IPS DF 6.9 (cell line): ENCODE measurements at places on chromosomes 11 and 22.

DNA sequence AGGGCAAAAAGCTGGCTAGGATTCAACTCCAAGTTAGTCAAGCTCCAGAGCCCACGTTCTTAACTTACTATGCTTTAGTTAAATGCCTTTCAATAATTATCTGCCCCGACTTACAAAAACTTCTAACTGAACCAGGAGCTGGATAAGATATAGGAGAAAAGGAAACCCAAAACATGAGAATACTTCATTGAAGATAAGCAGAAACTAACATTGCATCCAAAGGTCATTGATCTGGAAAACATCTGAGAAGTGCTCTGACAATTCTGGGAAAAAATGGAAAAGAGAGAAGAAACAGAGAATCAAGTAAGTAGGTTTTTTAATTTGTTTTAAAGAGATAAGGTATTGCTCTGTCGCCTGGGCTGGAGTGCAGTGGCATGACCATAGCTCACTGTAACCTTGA, 27.2 kb downstream of the ACAT1 start:
- DNase-seq: no peak

DNA sequence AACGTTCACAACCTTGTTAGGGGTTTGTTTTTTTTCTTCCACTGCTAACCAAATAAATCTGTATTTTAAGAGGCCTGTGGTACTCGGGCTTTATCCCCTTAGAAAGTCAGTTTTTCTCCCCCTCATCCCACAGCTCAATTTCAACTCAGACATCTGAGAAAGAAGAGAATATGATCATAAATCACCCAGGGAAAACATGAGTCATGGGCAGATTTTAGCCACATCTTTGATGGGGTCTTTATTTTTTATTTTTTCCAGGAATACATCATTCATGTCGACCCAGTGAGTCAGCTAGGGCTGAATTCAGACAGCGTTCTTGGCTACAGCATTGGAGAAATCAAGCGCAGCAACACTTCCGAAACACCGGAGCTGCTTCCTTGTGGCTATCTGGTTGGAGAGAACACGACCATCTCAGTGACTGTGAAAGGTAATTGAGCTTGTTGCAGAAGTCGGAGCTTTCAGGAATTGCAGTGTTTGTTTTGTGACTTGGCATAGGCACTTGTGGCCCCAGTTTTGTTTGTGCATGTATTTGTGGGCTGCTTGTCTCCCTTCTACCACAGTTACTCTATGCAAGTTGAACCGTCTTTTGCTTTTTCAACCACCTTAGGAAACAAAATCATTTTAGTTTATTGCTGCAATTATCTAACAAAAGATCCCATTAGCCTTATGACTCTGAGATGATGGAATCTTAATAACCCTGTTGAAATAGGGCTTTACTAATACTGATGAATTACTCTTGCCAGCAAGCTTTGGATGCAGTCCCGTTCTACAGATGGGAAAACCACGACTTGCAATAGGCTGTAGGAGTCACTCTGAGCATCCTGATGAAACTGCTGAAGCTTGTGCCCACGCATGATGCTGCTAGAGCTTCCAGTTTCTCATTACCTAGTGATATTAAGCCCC, 62.7 kb downstream of the DBX1 start:
- no peak for DNase-seq

DNA sequence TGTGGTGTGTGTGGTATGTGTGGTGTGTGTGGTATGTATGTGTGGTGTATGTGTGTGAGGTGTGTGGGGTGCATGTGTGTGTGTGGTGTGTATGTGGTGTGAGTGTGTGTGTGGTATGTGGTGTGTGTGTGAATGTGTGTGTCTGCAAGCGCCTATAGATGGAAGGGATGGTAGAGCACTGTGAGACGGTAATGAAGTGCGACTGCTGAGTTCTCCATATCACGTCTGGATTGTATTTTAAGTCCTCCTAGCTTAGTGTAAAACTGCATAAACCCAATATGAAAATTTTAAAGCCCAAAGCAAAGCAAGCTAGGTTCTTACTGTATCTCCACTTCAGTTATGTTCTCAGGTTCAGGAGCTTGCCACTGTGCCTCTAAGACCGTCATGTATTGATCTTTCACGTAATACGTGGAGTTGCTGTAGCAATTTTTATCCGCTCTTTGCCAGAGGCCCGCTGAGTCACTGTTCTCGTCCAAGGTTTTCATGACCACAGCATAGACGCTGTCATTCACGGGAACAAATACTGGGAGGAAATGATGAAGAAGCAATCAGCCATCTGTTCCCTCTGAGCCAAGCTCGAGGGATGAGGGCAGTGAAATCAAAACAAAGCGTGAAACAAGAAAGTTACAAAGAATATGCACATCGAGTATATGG, 5.5 kb downstream of the PLET1 start:
- no peak for DNase-seq

DNA sequence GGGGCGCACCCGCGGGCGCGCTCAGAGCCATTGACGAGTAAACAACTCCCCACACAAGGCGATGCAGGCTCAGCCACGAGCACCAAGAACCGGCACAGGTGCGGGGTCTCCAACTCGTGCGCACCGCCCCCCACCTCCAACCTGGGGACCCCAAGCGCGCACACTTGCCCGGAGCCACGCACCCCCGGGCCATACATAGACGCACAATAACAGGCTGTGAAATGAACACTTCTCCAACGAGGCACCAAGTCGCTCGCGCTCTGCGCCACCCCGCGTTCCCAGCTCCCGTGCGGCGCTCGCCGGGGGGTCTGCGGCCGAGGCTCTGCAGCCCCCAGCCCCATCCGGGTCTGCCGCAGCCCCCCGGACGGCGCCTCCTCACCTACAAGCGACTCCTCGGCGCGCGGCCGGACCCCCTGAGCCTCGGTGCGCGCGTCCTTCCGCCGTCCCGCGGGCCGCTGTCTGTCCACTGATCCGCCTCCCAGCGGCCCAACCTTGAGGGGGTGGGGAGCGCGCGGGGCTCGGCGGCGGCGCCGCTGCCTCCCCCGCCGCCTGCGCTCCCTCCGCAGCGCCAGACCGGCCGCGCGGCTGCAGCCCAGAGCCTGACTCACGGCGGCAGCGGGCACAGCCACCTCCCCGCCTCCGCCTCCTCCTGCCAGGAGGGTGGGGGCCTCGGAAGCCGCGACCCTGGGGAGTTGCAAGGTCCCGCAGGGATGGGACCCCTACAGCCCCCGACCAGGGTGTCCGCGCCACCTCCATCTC, 1.6 kb downstream of the IFITM10 start:
- DNase-seq: no peak

- DNase-seq: no peak
Observed at GRCh38 chr11:1237128-1237580, 14.3 kb downstream of the MUC5B start.

DNA sequence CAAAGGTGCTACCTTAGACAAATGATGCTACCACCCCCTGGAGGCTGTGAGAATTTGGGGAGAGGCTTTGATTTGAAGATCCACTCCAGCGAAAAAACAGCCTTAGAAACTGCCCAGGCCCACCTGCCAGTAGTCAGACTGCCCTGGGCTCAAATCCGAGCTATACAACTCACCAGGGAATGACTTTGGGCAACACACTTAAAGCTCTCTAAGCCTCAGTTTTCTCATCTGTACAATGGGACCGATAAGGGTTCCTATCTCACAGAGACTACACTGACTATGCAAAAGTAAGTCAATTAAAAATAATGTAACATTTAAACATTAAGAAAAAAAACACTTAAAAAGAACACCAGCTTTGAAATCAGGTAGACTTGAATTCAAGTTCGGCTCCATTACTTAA, 19.9 kb downstream of the VWCE start:
- DNase-seq: no peak

DNA sequence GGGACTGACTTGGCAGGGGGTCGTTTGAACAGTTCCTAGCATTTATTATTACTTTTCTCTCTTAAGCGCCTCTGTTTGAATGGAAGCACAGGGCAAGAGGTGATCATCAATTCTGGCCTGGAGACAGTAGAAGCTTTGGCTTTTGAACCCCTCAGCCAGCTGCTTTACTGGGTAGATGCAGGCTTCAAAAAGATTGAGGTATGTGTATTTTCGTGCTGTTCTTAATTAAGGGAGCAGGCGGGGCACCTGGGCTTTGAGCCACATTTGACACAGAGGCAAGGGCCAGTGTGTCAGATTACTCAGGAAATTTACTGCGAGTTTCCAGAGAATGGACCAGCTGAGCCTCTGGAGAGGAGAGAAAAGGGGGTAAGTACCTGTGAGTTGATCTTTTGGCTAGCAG, 102.4 kb upstream of the SORL1-AS1 start:
- no peak for DNase-seq

- DNase-seq: no peak
Observed at GRCh38 chr11:14242187-14242586, 116.8 kb downstream of the RRAS2 start.

- DNase-seq: no peak
Observed at GRCh38 chr11:116933961-116934360, 96.5 kb upstream of the APOA1 start.

GRCh38 chr11:79515781-79516180, 75.0 kb upstream of the TENM4 start:
- no peak for DNase-seq

DNA sequence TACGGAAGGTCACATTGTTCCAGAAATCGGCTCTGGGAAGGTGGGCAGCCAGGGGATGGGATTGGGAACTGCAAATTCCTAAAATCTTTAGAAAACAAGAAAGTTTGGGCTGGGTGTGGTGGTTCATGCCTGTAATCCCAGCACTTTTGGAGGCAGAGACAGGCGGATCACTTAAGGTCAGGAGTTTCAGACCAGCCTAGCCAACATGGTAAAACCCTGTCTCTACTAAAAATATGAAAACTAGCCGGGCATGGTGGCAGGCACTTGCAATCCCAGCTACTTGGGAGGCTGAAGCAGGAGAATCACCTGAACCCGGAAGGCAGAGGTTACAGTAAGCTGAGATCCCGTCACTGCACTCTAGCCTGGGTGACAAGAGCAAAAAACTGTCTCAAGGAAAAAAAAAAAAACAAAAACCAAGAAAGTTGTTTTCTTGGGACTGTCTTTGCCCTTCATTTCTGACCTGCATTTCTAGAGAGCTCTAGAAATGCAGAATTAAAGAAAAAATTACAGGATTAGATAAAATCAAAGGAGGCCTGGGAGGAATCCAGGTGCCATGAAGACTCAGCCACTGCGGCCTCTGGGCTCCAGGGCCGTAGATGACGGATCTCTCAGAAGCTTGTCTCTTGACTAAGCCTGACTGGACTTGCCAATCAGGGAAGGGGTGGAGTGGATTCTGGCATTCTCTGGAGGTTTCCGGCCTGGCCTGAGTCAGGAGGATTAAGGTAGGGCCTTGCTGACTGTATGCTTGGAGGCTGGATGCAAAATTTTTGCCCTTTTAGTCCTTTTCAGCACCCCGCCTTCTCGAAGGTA, 5.3 kb upstream of the MALAT1 start:
- DNase-seq: no peak

GRCh38 chr22:45742866-45743450, 71.3 kb downstream of the ATXN10 start:
- no peak for DNase-seq

DNA sequence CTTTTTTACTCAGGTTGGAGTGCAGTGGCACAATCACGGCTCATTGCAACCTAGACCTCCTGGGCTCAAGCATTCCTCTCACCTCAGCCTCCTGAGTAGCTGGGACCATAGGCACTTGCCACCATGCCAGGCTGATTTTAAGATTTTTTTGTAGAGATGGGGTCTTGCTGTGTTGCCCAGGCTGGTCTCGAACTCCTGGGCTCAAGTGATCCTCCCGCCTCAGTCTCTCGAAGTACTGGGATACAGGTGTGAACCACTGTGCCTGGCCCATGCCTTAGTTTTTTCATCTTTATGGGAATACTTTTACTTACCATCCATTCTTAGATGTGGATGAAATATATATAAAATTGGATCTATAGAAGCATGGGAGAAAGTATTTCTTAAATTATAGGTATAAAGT, 5.2 kb downstream of the PACS1 start:
- no peak for DNase-seq

DNA sequence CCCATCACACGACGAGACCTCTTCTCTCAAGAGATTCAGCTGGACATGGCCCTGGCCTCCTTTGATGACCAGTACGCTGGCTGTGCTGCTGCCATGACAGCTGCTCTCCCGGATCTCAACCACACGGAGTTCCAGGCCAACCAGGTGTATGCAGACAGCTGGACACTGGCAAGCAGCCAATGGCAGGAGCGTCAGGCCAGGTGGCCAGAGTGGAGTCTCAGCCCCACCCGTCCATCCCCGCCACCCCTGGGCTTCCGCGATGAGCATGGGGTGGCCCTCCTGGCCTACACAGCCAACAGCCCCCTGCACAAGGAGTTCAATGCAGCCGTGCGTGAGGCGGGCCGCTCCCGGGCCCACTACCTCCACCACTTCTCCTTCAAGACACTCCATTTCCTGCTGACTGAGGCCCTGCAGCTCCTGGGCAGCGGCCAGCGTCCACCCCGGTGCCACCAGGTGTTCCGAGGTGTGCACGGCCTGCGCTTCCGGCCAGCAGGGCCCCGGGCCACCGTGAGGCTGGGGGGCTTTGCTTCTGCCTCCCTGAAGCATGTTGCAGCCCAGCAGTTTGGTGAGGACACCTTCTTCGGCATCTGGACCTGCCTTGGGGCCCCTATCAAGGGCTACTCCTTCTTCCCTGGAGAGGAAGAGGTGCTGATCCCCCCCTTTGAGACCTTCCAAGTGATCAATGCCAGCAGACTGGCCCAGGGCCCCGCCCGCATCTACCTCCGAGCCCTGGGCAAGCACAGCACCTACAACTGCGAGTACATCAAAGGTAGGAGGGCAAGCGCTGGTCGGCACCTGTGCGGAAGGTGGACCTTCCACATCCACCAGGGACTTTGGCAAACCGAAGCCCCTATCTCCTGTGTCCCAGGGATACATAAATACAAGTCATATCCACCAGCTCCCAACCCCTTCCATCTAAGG, 11.3 kb downstream of the CHRNA10 start:
- no peak for DNase-seq

- DNase-seq: no peak
Observed at GRCh38 chr11:19879307-19880087, 166.9 kb downstream of the NAV2 start.

- DNase-seq: no peak
Observed at GRCh38 chr11:71203681-71204080, 48.7 kb downstream of the SHANK2 start.

DNA sequence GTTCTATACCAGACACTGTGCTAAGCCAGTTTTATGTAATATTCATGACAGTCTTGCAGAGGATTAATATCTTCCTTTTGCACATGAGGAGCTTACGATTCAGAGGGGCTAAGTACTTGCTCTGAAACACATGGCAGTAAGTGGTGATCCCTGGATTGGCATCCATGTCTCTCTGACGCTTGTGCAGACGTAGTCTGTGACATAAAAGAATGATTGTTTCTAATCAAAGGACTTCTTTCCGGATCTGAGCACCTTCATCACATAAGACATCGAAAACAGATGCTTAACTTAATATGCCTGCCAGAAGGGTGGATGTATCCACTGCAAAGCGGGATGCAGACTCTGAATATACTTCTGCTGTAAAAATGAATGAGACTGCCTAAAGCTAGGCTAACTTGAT, 74.8 kb downstream of the ARHGAP42 start:
- no peak for DNase-seq

GRCh38 chr22:48072777-48073176, 1310.3 kb downstream of the TBC1D22A start:
- DNase-seq: no peak

DNA sequence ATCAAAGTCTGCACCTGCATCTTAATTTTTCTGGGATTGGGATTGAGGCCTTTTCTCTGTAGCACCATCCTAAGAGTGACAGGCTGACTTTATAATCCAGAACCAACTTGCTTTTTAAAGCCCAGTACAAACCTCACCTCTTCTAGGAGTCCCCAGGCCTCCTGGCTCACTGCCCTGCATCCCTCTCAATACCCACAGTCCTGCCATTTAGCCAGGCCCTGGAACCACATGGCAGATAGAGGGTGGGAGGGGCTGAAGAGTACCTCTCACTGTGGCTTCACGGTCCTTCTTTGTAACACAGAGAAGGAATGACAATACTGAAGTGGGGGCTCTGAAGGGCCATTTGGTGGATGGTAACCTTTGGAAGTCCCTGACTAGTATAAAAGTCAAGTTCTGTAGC, 63.5 kb upstream of the PHOX2A start:
- no peak for DNase-seq
